ENCODE measurements at places on chromosomes 12 and 14.

DNA sequence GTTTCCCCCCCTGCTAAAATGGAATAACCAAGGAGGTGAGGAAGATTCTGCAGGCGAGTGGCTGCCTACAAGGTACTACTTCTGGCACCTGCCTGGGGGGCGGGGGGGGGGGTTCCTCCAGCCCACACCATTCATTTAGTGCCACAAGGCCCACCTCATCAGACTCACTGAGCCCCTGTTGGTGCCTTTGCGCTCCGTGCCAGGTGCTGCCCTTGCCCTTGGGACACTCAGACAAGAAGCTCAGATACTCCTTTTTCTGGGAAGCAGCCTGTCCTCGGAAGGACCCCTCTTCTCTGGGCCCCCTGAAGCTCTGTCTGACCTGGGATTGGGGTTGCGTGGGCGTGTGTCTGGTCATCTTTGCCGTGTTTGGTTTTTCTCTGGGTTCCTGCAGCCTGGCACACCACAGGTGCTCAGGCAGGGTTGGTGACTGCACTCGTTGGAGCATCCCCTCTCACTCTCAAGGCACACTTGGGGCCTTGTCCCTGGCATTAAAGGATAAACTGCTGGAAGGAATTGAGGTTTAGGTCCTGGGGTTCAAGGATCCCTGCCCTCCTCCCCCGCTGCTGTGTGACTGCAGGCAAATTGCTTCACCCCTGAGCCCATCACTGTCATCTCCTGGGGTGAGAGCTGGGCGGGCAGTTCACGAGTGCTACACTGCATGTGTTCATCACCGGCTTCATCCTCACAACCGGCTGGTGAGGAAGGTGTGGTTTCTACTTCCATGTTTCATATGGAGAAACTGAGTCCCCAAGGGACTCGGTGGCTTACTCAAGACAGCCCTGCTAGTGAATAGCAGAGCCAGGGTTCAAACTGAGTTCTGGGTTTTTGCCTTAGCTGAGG is 16.9 kb downstream of the FAM222A start:
- no peak for DNase-seq

DNA sequence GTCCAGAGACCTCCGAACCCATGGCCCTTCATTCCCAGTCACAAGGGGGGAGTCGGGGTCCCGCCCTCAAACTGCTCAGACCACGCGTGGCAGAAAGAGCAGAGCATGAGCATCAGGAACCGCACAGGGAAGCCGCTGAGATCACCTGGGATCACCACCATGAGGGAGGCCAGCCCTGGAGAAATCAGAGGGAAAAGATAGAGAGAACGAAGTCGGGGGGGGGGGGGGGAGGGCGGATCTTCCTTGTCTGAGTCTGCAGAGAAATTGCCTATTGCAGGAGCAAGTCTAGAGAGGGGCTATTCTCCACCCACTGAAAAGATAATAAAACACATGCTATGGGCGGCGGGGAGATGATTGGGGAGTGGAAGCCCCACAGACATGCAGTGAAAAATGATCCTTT is 884 bp upstream of the TMEM132C start:
- DNase-seq, result no peak

DNA sequence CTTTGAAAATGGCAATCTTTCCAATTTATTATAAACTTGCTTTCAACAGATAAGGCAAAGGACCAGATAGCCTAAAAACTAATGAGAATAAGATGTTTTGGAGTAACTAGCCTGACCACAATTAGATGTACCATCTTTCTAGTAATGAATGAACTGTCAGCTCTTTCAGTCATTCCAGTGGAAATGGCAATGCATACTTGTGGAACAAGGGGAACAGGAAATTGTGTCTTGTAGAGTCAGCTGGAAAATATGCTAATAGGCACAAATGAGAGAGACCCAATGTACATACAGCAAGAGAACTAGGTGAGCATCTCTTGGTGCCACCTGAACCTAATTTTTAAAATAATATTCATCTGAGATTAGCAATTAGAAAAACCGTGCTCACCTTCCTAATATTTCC is 76.1 kb upstream of the GPHB5 start:
- no peak for DNase-seq

- peak; percentile 20 for DNase-seq
Observed at GRCh38 chr14:106556665-106557289, 1030.4 kb downstream of the TMEM121 start.

- DNase-seq, result no peak
Observed at GRCh38 chr14:58788655-58789503, 151.1 kb downstream of the DACT1 start.
